Stimulated activated CD4-positive, alpha-beta T cell treated with anti-CD3 and anti-CD28 coated beads, Interleukin-1b, Interleukin-23, amount 100 ng/mL, for 48 hours (primary cell): ENCODE measurements at places on chromosomes 4 and X.

GRCh38 chr4:10237131-10237530, 120.5 kb upstream of the WDR1 start:
- no peak for DNase-seq

GRCh38 chr4:23937173-23937572, 47.3 kb upstream of the PPARGC1A start:
- no peak for DNase-seq

- DNase-seq, result peak; percentile 50
These were observed 19.1 kb upstream of the CXCL11 start for GRCh38 chr4:76055016-76055415.

- no peak for DNase-seq
These were observed 28.4 kb upstream of the ADH7 start for GRCh38 chr4:99463566-99463965.

GRCh38 chrX:153407736-153408135, 3.5 kb upstream of the ZFP92 start:
- no peak for DNase-seq

GRCh38 chr4:77232653-77233052, 75.6 kb downstream of the CCNG2 start:
- no peak for DNase-seq
